ENCODE measurements at places on chromosomes 12 and 14.

DNA sequence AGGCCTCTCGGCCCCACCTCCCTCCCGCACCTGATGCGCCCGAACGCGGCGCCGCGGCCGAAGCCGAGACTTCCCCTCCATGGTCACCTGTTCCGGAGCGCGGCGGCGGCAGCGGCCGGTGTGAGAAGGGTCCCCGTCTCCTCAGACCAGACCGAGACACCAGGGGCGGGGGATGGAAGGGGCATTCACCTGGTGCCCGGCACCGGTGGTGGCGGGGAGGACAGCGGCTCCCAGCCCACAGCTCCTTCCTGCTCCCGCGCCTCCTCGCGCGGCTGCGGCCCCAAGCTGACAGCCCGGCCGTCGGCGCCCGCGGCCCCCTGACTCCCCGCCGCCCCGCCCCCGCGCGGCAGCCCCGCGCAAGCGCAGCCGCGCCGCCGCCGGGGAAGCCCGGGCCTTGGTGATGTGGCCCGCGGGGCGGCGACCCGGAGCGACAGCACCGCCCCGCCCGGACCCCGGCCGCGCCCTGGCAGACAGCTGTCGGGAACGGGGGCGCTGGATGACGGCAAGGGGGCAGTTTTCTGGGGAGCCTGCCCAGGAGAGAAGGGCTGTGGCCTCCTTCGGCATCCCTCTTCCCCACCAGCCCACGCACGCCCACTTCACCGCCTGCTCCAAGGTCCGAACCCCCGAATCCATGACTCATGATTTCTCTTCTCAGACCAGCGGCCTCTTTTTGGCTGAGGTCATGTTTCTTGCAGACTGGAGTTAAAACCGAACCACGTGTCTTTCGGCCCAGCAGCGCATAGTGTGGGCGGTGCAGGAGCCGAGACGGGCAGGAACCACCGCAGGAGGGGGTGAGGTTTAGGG is at the start of gene SLC41A2:
Gene SLC41A2, minus strand, starts transcription at position 290 of the 804 bp plus-strand sequence. CDS start 29,763 bp downstream, outside the sequence.
- DNase-seq = peak; percentile 72

- no peak for DNase-seq
Observed at GRCh38 chr12:72081777-72082176, 143.1 kb downstream of the TPH2 start.

DNA sequence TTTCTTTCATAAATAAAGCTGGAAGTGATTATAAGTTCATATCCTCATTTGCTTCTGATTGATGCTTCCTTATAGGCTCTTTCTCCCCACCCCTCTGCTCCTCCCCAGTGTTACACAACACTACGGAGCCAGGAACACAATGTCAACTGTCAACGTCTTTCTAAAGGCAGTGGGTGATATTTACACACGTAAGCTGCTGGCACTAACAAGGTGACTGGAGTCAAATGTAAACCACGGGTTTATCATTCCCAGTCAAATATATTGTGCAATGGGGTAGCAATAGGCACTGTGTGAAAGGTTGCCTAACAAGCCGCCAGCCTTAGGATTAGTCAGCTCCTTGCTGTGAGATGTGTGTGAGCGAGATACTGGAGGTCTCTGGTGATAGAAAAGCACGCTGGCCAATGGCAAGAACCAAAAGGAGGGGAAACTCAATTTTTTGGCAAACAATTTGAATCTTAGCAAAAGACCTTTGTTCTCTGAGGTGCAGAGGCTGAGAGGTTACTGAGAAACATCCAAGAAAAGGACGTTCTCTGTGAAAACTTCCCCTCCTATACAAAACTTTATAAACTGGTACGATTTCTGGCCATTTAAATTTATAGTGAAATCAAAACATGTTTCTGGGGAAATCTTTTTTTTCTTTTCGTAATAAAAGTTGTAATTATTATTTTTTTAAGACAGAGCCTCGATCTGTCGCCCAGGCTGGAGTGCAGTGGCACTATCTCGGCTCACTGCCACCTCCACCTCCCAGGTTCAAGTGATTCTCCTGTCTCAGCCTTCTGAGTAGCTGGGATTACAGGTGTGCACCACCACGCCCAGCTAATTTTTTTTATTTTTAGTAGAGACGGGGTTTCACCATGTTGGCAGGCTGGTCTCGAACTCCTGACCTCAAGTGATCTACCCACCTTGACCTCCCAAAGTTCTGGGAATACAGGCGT is 22.3 kb upstream of the HECTD1 start:
- peak; percentile 94 for DNase-seq

GRCh38 chr12:47736877-47737676 is 11.8 kb upstream of the ENDOU start:
- DNase-seq = peak; percentile 56
